ENCODE measurements at places on chromosomes 1 and 21.
A peak's percentile ranks its signal among the peaks of the same experiment; 100 is the strongest.

DNA sequence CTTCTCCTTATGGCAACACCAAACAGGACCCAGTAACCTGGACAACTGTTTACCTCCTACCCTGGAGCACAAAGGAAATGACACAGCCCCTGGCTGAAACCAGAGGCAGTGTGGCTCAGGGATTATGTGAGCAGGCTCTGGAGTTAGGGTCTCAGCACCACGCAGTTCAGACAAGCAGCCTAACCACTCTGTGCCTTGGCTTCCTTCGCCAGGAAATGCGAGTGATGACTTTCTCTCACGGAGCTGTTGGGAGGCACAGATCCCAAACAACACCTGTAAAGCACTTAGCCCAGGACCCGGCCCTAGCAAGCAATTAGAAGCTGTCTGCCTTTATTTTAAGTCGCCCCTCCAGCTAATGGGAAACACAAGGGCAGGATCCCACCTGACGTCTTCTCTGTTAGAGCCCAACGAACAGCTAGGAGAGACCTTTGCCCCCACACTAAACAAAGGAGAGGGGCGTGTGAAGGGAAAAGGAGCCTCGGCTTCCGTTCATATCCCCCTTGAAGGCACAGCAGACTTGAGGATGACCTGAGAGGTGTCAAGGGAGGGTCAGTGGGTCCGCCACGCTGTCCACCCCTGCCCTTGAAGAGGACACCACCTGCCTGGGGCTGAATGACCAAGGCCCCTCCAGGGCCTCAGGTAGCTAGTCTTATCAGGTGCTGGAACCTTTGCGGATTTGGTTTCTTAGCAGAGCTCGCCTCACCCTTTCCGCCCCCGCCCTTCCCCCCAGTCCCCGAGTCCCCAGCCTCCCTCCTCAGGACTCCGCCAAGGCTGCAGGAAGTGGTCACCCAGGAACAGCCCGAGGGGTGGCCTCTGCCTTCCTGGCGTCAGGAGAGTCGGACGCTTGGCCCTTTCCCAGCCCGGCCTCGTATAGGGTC, 860 bp downstream of the TMEM63A start:
- peak; percentile 60 for DNase-seq

GRCh38 chr1:192826791-192827546, 18.1 kb downstream of the RGS2 start:
- DNase-seq, result no peak

DNA sequence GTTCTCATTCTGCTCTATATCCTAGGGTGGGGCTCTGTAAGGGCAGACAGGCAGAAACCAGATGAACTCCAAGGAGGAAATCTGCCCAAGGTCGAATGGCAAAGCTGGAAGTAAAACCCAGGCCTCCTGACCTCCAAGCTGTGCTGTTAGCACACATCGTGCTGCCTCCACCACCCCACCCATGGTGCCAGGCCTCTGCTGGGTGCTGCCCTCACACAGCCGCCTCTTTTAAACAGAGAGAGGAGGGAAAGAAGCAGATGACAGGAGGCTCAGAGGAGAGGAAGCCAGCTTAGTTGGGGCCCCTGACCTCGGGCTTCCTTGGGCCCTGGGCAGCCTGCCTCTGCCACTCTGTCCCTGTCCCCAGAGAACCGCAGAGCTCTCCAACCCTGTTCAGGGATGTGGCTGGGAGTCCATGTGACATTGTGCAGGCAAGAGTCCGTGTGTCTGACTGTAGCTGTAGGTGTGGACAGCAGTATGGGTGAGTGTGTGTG, 1.1 kb downstream of the SYNC start:
- DNase-seq, result no peak

DNA sequence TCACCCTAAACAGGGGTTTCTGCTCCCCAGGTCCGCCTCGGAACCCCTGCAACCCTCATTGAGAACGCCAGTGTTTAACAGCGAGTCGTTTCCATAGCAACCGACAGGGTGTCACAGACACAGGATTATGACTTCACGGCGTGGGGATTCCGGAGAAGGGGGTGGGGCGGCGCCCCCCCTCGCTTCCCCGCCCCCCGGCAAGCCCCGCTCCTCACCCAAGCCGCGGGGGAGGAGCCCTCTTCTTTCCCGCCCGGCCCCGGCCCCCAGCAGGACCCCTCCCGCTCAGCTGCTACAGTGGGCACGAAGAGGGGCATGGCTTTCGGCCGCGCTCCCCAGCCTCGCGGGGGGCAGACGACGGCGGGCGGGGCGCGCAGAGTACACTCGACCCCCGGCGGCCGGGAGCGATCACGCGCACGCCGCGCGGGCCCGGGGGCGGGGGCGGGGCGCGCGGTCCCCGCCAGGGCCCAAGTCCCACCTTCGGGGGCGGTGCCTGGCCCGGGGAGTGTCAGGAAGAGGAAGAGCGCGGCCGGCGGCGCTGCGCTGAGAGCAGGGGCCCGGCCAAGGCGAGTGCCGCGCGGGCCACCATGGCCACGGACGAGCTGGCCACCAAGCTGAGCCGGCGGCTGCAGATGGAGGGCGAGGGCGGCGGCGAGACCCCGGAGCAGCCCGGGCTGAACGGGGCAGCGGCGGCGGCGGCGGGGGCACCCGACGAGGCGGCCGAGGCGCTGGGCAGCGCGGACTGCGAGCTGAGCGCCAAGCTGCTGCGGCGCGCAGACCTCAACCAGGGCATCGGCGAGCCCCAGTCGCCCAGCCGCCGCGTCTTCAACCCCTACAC, at the start of gene EFHD2:
EFHD2 (plus strand) TSS at position 501 of the 835 bp plus-strand sequence; CDS start at position 585, 84 bp downstream.
- peak; percentile 89 for DNase-seq

GRCh38 chr1:71785000-71785399, 497.3 kb downstream of the NEGR1 start:
- DNase-seq, result no peak

DNA sequence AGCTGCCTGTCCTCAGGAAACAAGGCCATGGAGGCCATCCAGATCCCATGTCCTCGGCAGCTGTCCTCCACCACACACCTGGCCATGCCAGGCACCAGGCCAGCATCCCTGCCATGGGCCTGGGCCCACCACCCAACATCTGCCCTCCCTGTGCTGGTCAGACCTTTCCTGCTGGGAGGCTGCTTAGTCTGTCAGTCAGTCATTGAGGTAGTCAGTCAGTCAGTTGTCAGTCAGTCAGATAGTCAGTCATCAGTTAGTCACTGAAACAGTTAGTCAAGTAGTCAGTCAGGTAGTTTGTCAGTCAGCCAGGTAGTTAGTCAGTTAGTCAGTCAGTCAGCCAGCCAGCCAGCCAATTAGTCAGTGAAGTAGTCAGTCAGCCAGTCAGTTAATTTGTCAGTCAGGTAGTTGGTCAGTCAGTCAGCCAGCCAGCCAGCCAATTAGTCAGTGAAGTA, 17.2 kb downstream of the KRTAP10-1 start:
- DNase-seq, result no peak

DNA sequence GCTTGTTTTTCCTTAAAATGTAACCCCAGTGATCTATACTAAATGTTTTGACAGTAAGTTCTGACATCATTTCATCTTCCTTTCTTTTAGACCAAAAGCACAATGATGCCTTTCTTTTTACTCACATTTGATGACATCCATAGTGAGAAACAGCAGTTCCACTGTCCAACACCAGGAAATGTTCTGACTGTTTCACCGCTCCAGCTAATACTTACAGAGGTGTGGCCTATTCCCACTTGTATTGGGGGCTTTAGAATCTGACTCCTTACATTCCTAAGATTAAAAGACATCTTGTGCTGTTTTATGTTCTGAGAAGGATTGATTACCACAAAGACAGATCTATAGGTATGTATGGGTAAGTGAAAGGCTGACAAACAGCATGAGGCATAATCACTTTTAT, 1018.2 kb upstream of the PRMT6 start:
- no peak for DNase-seq

DNA sequence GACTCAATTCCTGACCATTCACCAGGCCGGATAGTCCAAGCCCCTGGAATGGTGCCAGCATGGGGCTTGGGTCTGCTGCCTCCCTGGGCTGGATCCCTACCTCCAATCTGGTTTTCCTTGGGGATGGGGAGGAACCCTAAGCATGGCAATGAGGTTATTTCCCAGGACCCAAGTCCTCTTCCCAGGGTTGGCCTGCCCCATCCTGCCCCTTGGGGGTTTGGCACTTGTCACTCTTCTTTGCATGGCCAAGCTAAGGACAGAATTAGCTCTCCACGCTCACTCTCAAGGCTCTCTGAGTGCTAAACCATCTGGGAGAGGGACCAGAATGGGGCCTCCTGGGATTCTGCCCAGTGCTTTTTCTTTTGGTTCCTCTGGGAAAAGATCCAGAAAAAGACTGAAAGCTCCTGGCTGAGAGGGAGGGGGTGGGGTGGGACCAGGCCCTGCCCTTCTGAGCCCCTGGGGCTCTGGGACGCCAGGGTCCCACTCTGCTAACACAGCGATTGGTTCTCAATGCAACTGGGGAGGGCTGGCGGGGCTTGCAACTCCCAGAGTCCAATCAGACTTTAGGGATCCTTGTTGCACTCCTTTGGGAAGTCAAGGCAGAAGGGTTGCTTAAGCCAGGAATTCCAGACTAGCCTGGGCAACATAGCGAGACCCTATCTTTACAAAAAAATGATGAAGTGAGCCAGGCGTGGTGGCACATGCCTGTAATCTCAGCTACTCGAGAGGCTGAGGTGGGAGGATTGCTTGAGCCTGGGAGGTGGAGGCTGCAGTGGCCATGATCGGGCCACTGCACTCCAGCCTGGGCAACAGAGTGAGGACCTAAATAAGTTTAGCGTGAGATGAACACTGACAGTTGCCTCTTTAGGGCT, 52.7 kb downstream of the DHRS3 start:
- no peak for DNase-seq

DNA sequence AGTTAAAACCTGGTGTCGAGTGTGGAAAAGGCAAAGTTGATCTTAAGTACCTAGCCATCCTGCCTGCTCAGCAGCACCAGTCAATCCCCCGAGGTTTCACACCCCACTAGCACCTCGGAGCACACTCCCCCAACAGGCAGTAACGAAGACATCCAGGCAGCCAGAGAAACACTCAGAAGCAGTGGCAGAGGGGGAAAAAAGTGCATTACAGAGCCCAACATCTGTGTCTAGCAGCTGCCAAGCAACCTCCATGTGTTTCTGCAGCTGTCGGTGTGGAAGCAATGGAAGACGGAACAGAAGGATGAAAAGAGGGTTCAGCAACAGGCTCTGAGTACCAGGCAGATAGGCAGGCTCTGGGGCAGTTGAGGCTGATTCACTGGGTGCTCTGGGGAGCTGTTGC, 73.4 kb upstream of the PROX1 start:
- DNase-seq, result no peak

DNA sequence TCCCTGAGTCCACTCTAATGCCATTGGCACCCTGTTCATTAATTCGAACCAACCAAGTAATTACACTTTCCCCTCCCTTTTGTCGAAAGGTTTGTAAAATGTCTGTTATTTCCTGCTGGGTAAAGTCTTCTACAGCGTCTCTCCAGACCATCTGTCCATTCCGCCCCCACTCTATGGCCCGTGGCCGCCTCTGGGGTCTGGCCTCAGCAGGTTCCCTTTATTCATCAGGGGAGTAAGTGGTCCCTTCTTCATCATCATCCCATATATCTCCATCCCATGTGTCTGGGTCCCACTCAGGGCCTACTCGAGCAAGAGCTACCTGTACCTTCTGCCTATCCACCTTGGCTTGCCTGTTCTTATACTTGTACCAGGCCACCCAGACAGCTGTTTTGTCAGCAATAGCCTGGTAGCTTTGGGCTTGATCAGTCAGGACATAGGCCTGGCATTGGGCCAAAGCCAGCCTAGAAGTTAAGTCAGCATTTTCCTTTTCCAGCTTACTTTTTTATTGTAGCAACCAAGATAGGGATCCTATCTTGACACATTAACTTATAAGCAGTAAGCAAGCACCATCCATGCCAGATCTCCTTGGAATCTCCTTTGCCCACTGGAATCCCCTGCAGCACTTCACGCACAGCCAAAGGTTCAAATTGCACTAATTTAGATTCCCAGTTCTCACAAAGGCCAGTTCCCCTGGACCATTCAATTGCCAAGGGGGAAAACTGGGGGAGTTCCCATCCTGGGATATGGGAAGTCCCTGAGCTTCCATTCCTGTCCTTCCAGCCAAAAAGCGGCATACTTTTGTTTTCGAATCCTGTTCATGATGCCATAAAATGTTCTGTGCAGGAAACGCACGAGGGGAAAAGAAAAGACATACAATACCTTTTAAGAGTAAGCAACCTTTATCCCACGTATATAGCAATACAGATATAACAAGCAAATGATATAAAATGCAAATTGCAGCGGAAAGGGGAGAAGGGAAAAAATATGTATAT, 6.6 kb upstream of the STUM start:
- no peak for DNase-seq

DNA sequence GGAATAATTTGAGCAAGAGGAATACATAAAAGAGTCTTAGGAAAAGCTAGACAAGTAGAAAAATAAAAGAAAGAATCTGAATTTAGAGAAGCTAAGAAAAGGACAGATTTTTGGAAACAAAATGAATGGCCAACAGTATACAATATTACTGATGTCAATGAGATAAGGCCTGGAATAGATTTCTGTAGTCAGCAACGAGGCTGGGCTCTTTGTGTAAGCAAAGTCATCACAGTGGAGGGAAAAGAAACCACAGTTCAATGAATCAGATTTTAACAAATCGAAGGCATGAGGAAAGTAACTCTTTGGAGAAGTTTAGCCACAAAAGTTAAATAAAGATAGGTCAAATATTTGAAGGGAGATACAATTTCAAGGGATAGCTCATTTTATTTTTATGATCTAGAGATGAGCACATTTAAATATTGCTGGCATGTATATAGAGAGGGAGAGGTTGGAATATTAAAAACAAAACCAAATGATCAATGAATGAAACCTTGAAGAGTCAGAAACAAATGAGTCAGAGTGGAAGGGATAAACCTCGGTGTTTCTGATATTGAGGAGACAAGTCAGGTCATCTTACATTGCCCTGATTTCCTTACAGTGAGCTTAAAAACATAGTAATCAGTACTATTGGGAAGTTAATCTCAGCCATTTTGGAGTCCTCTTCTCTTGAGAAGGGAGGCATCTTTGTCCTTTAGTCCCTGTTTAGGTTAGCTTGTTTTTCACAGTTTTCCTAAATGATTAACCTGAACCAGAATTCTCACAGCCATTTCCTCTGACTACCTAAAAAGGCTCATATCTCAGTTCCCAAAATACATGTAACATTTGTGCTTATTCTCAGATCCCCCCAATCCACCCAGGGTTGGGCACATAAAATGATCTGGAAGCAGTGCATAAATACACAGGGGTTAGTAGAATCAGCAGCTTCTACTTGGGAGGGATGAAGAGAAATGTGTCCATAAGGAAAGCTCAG, 620.0 kb upstream of the B3GALT2 start:
- no peak for DNase-seq

DNA sequence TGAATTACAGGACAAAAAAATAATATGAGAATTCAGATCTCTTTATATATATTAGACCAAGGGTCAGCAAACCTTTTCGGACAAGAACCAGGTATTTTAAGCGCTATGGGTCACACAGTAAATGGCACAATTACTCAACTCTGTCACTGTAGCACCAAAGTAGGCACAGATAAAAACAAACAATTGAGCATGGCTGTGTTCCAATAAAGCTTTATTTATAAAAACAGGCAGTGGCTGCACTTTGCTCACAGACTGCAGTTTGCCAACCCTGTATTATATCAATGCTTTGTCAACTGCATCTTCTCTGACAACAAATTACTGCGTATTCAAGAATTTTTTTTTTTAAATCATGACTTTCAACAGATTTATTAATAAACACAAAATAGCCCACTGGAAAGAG, 29.8 kb downstream of the EDEM3 start:
- no peak for DNase-seq

GRCh38 chr21:41378849-41379248, 17.0 kb downstream of the MX2 start:
- no peak for DNase-seq

All from stimulated activated CD4-positive, alpha-beta T cell treated with anti-CD3 and anti-CD28 coated beads, Interleukin-2, amount 100 ng/mL, for 24 hours (primary cell).